ENCODE measurements at places on chromosomes 2 and 18. TPM values are rescaled to one million over a fixed set of nuclear protein-coding genes. Genes with fewer than 3 reads are reported as not detected.

GRCh38 chr2:128505150-128505490 is 186.5 kb upstream of the HS6ST1 start:
- no peaks in the 10 kb centered on the region for H3K36me3 ChIP-seq
- H3K27ac ChIP-seq: no peak overlapping the region
- DNase-seq: no peak
- H3K4me1 ChIP-seq: no peaks in the 10 kb centered on the region
- no peak overlapping the region for H3K4me3 ChIP-seq

GRCh38 chr2:1543776-1544477 is 130.7 kb downstream of the TPO start:
- H3K27ac ChIP-seq: no peak overlapping the region
- no peak for DNase-seq
- peaks cover 2% of the 10 kb centered on the region for H3K27me3 ChIP-seq
- no peak overlapping the region for H3K4me3 ChIP-seq
- peaks cover 3% of the 10 kb centered on the region for H3K4me1 ChIP-seq

- DNase-seq: no peak
- peaks cover 50% of the 10 kb centered on the region for H3K4me1 ChIP-seq
- H3K27ac ChIP-seq: no peak overlapping the region
- H3K36me3 ChIP-seq: peaks cover 42% of the 10 kb centered on the region
- H3K4me3 ChIP-seq: no peak overlapping the region
- H3K27me3 ChIP-seq: no peaks in the 10 kb centered on the region
Measured at GRCh38 chr18:12836551-12836950, 47.5 kb downstream of the PTPN2 start.

- no peak for DNase-seq
- H3K27ac ChIP-seq: no peak overlapping the region
- peaks cover 17% of the 10 kb centered on the region for H3K4me1 ChIP-seq
- H3K27me3 ChIP-seq: no peaks in the 10 kb centered on the region
- H3K4me3 ChIP-seq: no peak overlapping the region
Measured at GRCh38 chr2:29187926-29188325, 72.7 kb downstream of the CLIP4 start.

- H3K27ac ChIP-seq: no peak overlapping the region
- no peak for DNase-seq
- H3K27me3 ChIP-seq: no peaks in the 10 kb centered on the region
- no peaks in the 10 kb centered on the region for H3K36me3 ChIP-seq
- no peaks in the 10 kb centered on the region for H3K4me1 ChIP-seq
Measured at GRCh38 chr2:238698072-238698352, 149.9 kb upstream of the TWIST2 start.

- no peak overlapping the region for H3K27ac ChIP-seq
- H3K27me3 ChIP-seq: no peaks in the 10 kb centered on the region
- H3K4me3 ChIP-seq: no peak overlapping the region
- H3K4me1 ChIP-seq: no peaks in the 10 kb centered on the region
- no peaks in the 10 kb centered on the region for H3K36me3 ChIP-seq
Measured at GRCh38 chr2:211396815-211397214, 840.4 kb downstream of the CPS1 start.

GRCh38 chr2:235641956-235642355 is 148.1 kb downstream of the AGAP1 start:
- H3K4me1 ChIP-seq: no peaks in the 10 kb centered on the region
- H3K4me3 ChIP-seq: no peak overlapping the region
- H3K36me3 ChIP-seq: no peaks in the 10 kb centered on the region
- no peak overlapping the region for H3K27ac ChIP-seq

GRCh38 chr2:209091056-209091455 is 332.8 kb upstream of the MAP2 start:
- DNase-seq: no peak
- H3K36me3 ChIP-seq: no peaks in the 10 kb centered on the region
- no peaks in the 10 kb centered on the region for H3K27me3 ChIP-seq
- H3K4me3 ChIP-seq: no peak overlapping the region
- no peak overlapping the region for H3K27ac ChIP-seq

GRCh38 chr2:212364112-212364985 is 174.3 kb downstream of the ERBB4 start:
- no peaks in the 10 kb centered on the region for H3K36me3 ChIP-seq
- H3K27me3 ChIP-seq: no peaks in the 10 kb centered on the region
- DNase-seq: no peak
- H3K4me1 ChIP-seq: no peaks in the 10 kb centered on the region

CCDC121 gene
- 0.44 TPM for total RNA-seq

LAMA3 gene
- 0.07 TPM for total RNA-seq

DNA sequence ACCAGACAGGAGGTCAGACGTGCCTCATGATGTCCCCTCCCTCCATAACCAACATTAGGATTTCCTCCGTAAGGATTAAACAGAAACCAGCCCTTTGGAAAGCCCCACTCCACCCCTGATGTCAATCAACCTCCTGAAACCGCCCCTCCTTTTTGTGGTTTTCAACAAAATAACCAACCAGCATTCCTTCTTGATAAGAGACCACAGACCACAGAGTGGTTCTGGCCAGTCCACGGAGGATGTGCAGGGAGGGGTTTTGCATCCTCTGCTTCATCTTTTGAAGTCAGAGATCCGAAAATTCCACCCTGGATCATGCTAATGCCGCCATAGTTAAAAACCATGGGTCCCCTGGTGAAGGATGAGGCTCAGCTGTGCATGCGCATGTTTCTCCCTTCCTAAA is 180.0 kb upstream of the CCDC150 start:
- no peak overlapping the region for H3K4me3 ChIP-seq
- H3K27me3 ChIP-seq: peaks cover 45% of the 10 kb centered on the region
- H3K36me3 ChIP-seq: no peaks in the 10 kb centered on the region
- no peak overlapping the region for H3K27ac ChIP-seq

- no peak overlapping the region for H3K27ac ChIP-seq
- no peak overlapping the region for H3K4me3 ChIP-seq
- DNase-seq: no peak
- no peaks in the 10 kb centered on the region for H3K4me1 ChIP-seq
- H3K36me3 ChIP-seq: no peaks in the 10 kb centered on the region
Measured at GRCh38 chr2:46378616-46379015, 81.4 kb downstream of the EPAS1 start.

DNA sequence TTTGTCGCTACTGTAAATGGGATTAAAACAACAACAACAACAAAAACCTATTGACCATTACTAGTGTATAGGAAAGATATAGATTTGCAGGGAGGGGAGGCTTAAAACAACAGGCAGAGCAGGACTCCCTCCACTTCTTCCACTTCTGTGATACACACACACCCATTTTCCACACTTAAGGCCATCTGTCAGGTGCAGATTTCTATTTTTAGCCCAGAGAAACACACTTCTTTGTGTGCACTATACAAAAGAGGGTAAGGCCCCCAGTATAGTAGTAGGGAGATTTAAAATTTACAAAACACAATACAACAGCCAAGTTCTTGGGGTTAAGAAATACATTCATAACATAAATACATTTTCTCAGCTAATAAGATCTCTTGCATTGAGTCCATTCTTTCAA is 22.4 kb downstream of the PTPN2 start:
- H3K4me1 ChIP-seq: peaks cover 57% of the 10 kb centered on the region
- H3K4me3 ChIP-seq: no peak overlapping the region
- H3K27ac ChIP-seq: no peak overlapping the region

Measured in activated CD4-positive, alpha-beta T cell treated with anti-CD3 and anti-CD28 coated beads for 36 hours (primary cell).